AG04450 (cell line): ENCODE measurements at places on chromosomes 3 and 15. TPM values are rescaled to one million over a fixed set of nuclear protein-coding genes. Genes with fewer than 3 reads are reported as not detected.

MORC1 gene
- polyA plus RNA-seq, result not detected in 2 replicates

UBAP1L gene
- polyA plus RNA-seq, result 0.46 and 0.55 TPM in 2 replicates

OR4F15 gene
- 0.05 TPM in 1 of 2 replicates, not detected in the other for polyA plus RNA-seq

ADPGK gene
- 61.1 and 74.3 TPM in 2 replicates for polyA plus RNA-seq

NDN gene
- 57.3 and 64.8 TPM in 2 replicates for polyA plus RNA-seq

- no peak for DNase-seq
Observed at GRCh38 chr3:188187053-188187452, 33.1 kb downstream of the LPP start.

- DNase-seq, result no peak
Observed at GRCh38 chr15:52277575-52277974, 18.0 kb downstream of the MYO5C start.

- no peak for DNase-seq
Observed at GRCh38 chr3:115375362-115375761, 228.3 kb upstream of the ZBTB20 start.

GRCh38 chr3:179450261-179450701 is 989 bp downstream of the GNB4 start:
- no peak for DNase-seq

DNA sequence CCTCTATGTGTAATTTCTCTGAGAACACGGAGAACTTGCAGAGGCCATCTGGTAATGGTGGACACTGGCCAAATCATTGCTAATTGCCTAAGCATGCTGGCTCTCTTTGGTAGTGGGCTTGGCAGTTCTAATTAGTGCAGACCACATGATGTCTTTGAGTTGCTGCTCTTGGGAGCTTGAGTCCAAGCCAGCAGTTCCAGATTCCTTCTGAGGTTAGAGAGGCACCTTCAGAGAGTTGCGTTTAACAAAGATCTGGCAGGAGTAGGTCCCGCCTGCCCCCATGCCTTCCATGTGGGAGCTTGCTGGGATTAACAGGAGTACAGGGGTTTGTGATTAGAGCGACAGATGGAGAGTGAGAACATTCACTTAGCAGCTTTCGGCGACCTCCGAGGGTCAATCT is 449.0 kb upstream of the LMCD1 start:
- no peak for DNase-seq

- no peak for DNase-seq
Observed at GRCh38 chr3:3551981-3552380, 247.2 kb upstream of the LRRN1 start.

DNA sequence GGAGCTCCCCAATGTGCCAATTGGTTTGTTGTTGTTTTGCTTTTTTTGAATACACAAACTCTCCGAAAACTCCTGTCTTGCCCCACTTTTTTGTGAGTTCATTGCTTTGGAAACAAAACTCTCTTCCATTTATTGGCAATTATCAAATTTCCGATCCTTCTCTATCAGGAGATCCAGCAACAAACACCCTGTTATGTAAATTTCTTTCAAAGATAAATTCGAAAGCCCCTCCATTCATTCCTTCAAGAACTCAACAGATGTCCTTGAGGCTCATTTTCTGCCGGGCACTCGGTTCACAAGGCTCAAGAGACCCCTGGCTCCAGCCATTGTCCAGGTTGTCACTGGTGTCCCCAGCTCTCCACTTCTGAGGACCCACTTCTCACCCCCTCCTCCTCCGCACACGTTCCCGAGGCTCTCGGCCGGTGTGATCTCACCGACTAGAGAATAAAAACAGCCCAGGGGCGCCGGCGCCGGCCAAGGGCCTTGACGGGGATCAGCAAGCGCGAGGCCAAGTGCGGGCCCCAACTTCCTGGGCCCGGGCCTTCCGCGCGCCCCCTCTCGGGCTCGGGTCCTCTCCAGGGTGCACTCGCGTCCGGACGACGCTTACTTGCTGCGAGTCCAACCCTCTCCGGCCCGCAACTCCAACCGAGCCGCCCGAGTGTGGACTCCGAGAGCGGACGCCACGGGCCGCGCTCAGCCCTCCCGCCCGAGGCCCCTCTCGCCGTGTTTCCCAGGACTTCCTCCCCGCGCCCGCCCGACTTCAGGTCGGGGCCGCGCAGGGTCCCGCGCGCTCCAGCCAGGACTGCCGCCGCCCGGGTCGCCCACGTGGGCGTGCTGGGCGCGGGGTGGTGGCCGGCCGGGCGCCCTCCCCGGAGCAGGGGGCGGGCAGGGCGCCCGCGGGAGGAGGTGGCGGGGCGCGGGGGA is 533 bp upstream of the SMAD3 start:
- DNase-seq, result no peak

- no peak for DNase-seq
Observed at GRCh38 chr15:41911691-41912345, 18.0 kb upstream of the SPTBN5 start.

DNA sequence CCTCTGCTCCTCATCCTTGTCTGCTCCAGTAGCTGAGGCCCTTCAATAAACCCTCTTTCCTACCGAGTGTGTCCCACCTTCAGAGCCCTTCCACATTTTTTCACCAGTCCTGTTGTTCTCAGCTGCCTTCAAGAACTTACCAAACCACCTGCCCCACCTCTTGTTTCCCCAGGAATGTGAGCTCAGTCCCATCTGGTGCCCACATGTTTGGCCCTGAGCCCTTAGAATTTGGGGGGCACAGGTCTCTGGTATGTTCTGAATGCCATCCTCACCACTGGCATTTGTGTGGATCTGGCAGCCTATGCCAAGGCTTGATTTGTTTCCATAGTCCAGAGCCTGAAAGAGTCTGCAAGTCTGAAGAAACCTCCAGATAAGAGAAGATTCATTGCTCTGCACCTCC is 315.2 kb upstream of the PPP2R3A start:
- no peak for DNase-seq

GRCh38 chr3:98482717-98483482 is 14.6 kb upstream of the OR5K2 start:
- no peak for DNase-seq

GRCh38 chr15:46778876-46779275 is 938.4 kb upstream of the SEMA6D start:
- no peak for DNase-seq

DNA sequence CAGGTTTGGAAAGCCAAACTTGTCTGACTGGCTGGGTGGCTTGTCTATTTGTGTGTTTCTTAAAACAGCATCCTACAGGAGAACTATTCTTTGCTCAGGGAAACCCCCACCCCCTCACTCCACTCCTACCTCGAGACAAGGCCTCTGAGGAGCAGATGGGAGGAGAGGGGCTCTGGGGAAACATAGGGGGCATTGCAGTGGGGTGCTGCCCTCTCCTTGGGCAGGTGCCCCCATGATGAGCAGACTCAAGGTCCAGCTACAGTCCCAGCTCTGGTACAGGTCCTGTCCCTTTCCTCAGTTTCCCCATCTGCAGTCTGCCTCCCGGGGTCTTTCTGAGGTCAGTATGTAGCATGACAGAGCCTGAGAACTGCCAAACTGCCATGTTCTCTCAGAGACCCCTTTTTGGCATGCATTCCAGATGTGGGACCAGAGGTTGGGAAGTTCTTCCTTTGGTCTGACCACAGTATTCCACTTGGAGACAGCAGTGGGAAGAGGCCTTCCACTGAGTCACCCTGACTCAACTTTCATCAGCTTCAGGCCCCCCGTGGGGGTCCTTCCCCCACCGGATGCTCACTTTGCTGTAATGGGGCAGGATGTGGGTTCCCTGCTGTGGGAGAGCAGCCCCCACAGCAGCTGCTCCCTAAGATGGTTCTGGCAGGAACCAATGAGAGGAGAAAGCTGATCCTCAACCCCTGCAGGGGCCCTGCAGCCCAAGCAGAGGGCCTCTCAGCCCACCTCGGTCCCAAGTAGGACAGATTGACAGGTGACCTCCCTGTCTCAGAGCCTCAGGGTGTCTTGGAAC is 32.3 kb upstream of the CYP11A1 start:
- DNase-seq, result no peak

GRCh38 chr3:32454731-32455608 is 47.7 kb downstream of the CMTM6 start:
- DNase-seq, result no peak

- no peak for DNase-seq
Observed at GRCh38 chr3:57982561-57983243, 25.5 kb upstream of the FLNB start.
